Activated T-helper 17 cell treated with anti-CD3 and anti-CD28 coated beads, Interleukin-2, amount 50 U/mL, for 72 hours (primary cell): ENCODE measurements at places on chromosomes 6 and 20. TPM values are rescaled to one million over a fixed set of nuclear protein-coding genes. Genes with fewer than 3 reads are reported as not detected.
A peak's percentile ranks its signal among the peaks of the same experiment; 100 is the strongest.

APCDD1L gene
- not detected for total RNA-seq

GRCh38 chr6:85644279-85644762 is 1.6 kb upstream of the SYNCRIP start:
- no peak for ATAC-seq

DNA sequence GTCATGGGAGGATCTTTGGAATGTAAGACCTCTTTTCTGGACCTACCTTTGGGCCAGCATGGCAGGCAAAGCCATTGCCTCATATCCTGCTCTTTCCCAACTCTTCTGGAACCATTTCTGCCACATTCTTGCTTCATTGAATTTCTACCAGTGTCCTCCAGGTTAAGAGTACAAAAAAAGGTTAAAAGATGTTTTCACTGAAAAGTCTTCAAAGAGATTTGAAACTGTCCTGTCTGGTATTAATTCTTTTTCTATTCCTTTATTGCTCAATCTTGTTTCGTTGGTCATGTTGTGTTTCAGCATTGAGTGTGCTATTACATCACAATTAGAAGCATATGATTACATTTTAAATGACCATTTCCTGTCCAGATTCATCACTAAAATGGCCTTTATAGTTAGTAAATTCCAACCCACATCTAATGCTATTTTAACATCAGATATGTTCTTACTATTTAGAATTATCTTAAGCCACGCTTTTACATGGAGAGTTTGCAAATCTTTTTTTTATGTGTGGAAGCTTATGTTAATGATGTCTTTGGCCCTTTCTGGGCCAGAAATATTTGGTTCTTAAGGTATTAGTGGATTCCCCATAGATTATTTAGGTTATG is 450.9 kb downstream of the GJA1 start:
- no peak for ATAC-seq

SLC22A2 gene
- not detected for total RNA-seq

STMND1 gene
- total RNA-seq = 0.71 TPM

DNA sequence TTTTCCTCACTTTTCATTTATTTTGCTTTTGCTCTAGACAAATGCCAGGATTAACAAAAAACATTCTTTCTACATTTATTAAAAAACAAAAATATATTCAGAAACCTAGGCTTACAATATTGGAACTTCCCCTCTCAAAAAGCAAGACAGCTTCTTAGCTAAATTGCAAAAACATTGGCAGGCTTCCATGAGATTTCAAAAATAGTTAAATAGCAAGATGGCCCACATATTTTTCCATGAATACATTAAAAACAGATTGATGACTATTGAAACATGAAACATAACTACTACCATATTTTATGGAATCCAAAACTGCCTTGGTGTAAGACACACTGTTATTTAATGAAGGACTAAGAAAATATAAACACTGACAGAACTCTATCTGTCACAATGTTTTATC is 92.0 kb downstream of the LY86 start:
- no peak for ATAC-seq

PDYN gene
- not detected for total RNA-seq

DNA sequence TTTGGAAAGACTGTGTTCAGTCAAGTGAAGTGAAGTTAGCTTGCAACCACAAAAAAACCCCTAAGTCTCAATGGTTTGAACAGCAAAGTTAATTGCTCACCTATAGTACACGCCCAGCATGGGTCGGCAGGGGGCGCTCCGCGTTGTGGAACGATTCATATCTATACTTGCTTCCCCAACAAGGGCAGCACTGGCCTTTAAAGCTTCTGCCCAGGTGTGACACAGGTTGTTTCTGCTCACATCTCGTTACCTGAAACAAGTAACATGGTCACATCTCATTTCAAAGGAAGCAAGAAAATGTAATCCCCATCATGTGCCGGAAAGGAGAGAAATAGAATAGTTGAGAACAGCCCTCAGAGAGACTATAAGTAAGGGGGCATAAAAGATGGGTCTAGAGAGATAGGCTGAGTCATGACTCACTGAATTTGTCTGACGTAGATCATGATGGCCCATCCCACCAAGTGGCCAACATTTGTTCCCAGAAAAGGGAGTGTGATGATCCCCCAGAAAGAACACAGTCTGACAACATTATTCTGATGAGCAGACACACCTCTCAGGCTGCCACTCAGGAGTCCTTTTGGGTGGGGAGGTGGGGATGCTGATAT is 29.0 kb downstream of the HNF4A start:
- peak; percentile 80 for ATAC-seq

SCRT2 gene
- not detected for total RNA-seq

RSPO3 gene
- not detected for total RNA-seq

GRCh38 chr20:58700121-58700821 is 7.7 kb downstream of the NPEPL1 start:
- ATAC-seq = peak; percentile 85
